ENCODE measurements at places on chromosomes 3 and 15. TPM values are rescaled to one million over a fixed set of nuclear protein-coding genes. Genes with fewer than 3 reads are reported as not detected.

GRCh38 chr15:76837474-76837873, 67.7 kb downstream of the SCAPER start:
- no peak for DNase-seq

DNA sequence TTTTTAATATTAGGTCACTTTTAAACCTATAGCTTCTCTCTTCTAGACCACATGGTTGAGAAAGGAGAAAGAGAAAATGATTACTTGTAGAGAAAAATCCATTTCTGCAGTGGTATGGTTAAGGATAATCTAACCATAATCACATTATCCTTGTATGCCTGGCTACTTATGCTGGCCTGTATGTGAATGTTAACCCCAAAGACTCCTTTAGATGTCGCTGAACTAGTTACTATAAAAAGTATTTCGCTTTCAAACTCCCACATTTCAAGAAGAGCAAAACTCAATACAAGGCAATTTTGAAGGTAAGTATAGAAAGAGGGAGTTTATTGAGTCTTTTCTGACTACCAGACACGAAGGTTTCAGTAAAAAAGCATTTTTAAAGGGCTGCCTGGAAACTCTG, 2.2 kb downstream of the KCTD6 start:
- no peak for DNase-seq

DNA sequence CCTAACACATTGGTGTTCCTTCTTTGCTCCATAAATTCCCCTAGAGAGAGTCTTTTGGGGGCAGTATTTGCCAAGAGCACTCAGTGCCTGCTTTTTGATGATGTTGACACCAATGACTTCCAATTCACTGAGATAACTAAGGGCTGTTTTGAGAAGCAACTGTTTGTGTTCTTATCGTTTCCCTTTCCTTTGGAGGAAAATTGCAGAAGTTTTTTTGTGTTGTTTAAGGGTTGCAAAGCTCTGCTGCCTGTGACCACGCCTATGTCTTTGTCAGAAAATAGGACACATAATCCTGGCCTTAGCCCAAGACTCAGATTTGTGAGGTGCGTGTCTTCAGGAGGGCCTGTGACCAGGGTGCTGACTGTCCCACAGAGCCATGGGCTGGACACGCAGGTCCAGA, 99.6 kb downstream of the FAM43A start:
- no peak for DNase-seq

- DNase-seq: no peak
These were observed 89.0 kb downstream of the NFKBIZ start for GRCh38 chr3:101938262-101938847.

GRCh38 chr15:73872346-73872745, 1.0 kb upstream of the TBC1D21 start:
- DNase-seq: no peak

DNA sequence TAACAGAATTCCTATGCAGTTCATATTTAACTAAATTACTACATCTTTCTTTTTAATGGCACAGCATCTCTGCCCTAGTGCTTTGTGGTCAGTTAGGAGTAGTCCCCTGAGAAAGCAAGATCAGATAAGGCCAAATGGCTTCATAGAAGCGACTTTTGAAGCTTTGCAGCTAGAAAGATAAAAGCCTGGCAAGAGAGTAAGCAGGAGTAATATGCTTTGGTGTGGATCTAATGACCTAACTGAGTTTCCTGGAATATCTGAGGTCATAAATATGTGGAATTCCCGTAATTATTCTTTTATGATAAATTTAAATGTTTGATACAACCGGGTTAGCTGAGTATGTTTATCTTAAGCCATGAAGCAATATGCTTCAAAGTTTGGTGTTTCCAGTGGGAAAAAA, 374.9 kb upstream of the LRRC3B start:
- DNase-seq: no peak

GRCh38 chr3:181487236-181487978, 224.3 kb upstream of the SOX2 start:
- peak; percentile 34 for DNase-seq

GRCh38 chr3:154191520-154191919, 70.3 kb downstream of the ARHGEF26 start:
- DNase-seq: no peak

GRCh38 chr15:95990833-95991232, 339.7 kb upstream of the NR2F2 start:
- no peak for DNase-seq

GRCh38 chr15:34620142-34620541, 36.7 kb upstream of the GOLGA8B start:
- DNase-seq: no peak

- peak; percentile 49 for DNase-seq
These were observed 499 bp downstream of the ALDH1A2 start for GRCh38 chr15:58064980-58065444.

- DNase-seq: no peak
These were observed 3.7 kb downstream of the TGFBR2 start for GRCh38 chr3:30609930-30610701.

DNA sequence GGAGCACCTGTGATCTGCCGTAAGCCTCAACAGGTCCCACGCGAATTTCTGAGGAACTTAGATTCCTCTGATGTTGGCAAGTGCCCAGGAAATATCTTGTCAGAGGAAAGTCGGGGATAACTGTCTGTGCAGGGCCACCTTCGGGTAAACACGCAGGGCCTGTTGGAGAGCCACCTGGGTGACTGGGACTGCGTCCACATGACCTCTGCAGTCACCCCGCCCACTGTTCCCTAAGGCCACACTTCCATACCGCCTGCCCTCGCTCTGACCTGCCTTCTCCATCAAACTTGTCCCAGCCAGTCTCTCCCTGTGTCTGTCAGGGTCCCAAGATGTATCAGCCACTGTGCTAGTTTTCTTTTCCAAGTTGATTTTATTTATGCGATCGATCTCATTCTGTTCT, 28.7 kb downstream of the BFSP2 start:
- DNase-seq: no peak

DNA sequence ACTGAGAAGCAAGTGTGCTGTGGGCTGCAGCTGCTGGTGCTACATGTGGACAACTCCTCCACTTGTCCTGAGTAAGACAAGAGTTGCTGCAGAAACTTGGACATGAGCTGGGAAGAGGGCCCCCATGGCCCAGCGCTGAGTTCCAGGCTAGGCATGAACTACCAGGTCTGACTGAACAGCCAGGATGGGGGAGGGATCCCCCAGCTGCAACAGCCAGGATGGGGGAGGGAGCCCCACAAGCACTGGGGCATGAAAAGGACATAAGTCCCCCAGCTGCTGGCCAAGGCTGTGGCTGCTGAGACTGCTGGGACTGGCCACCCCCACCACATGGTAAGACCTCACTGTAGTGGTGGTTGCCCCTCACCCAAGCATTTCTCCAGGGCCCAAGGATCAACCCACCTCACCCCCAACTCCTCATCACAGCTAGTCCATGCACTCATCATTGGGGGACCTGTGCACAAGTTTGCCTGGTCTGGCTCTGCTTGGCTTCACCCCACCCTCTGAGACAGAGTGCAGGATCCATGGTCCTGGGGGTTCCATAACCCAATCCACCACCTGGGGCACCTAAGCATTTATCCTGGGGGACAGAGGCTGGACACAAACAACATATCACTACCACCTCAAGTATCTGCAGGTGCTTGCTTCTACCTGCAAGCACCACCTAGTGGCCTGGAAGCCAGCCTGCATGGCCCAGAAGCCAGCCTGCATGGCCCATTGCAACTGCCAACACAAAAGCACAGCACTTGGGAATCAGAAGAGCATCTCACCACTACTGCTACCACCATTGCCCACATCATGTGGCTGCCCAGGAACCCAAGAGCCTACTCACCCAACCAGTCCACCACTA, 84.5 kb upstream of the STT3B start:
- no peak for DNase-seq

GRCh38 chr15:65260968-65261367, 25.7 kb downstream of the PARP16 start:
- DNase-seq: no peak

- no peak for DNase-seq
These were observed 44.1 kb upstream of the VILL start for GRCh38 chr3:37946531-37946889.

DNA sequence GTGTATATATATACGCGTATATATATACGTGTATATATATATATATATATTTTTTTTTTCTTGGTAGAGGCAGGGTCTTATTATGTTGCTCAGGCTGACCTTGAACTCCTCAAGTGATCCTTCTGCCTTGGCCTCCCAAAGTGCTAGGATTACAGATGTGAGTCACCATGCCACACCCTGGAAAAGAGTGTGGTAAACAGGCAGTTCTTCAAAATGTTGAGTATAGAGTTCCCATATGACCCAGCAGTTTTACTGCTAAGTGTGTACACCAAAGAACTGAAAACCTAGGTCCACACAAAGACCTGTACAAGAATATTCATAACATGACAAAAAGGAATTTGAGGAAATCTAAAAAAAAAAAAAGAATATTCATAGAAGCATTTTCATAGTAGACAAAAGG, 71.8 kb upstream of the GCNT3 start:
- DNase-seq: no peak

GRCh38 chr15:78085928-78086327, 6.4 kb upstream of the SH2D7 start:
- peak; percentile 85 for DNase-seq

DNA sequence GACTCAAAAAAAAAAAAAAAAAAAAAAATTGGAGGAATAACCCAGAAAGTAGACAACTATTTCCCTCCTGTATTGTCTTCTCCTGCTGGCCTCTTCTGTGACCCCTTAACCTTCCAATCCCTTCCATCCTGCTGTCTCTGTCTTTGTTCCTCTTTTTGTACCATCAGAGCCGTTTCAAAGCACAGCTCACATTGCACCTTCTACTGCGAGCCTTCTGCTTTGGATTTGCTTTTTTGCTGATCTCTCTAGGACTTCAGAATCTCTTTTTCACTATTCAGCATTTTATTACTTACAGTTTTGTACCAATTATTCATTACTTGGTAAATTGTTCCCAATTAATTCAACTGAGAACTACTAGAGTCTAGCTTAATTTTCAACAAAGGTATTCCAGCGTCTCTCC, 284.0 kb upstream of the TBL1XR1 start:
- DNase-seq: no peak

DNA sequence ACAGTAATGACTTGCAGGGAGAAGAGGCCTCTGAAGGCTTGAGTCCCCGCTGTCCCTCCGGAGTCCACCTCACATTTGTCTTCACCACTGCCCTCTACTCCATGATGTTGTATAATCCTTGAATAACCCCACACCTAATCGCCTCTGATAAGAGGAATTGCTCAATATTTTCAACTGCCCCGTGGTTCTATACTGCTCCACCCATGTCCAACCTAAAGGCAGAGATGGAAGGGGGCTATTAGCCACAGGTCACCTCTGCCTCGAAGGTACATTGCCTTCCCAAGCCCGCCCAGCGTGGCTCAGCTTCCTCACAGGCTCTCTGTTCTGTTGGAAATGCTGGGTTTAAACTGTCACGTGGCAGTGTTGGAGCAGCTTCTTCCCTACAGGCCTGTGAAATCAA, 12.4 kb downstream of the TLR9 start:
- DNase-seq: no peak

DNA sequence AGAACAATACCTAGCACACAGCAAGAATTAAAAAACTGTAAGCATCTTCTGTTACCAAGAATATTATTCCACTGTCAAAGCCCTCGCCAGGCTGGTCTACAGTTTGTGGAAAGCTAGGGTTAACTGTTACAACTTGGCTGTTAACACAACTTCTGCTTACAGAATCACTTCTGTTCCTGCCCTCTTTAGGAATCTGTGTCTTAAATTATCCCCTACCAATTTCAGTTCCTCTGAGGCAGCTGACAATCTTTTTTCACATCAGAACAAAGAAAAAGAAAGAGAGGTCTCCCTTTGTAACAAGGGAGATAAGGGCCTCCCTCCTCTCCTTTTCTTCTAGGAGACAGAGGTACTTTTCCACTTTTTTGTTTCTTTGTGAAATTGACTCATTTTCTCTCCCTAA, 188.9 kb downstream of the FMN1 start:
- DNase-seq: no peak

DNA sequence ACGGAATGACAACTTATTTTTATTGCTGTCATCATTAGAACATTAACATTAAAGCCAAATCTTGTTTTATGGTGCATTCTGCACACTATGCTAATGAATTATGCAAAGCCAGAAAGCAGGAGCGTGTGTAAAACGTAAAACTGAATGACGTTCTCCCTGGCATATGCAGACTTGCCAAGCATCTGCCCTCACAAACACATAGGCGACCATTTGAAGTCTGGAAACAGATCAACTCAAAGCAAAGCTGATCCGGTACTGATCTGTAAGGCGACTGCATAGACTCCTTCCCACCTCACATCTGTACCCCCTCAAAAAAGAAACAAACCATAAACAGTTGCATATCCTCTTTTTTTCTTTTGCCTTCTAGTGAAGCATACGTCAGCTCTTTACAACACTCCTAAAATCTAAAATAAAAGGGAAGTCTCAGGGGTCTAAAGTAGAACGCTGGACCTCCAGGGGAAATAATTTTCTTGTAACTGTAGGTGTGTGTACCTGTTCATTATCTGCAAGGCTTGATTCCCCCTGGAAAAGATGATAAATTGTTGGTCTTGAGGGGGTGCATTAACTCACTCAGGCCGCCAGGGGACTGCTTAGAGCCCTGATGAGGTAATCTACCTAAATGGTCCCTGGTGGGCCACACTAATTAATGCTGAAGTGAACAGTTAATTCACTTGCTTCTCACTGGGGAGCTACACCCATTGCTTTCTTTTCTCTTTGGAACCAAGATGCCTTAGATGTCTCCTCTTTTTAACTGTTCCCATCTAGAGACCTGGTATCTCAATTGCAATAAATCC, 231.4 kb downstream of the CDIN1 start:
- DNase-seq: peak; percentile 36

DNA sequence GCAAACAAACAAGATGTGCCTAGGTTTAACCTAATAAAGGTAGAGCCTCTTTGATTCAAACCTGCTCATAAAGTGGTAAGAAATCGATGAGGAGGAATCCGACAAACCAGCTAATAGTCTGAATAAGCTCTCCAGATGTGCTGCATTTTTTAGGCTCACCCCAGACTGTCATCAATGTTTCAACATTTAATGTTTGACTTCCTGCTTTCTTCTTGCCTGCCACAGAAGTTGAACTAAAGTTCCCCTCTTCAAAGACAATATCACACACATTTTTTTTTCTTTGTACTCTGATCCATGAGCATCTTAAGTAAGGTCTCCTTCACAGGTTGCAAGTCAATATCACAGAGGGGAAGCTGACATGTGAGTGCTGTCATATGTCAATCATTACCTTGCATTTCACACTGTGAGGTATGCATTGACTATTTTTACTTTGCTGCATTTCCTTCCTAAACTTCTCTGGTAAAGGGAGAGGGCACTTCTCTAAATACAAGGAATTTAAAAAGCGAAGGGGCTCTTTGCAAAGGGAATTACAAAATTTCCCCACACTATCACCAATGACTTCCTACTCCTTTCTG, 172.3 kb upstream of the MCTP2 start:
- no peak for DNase-seq

Gene ANKRD63
- not detected for polyA plus RNA-seq

Gene NAALADL2
- 0.80 TPM for polyA plus RNA-seq

Gene TXNRD3
- 5.3 TPM for polyA plus RNA-seq

Gene CHRNA5
- polyA plus RNA-seq: 3.9 TPM

Gene PLA2G4E
- not detected for polyA plus RNA-seq

Gene AGTR1
- polyA plus RNA-seq: 0.20 TPM

Gene FEM1B
- polyA plus RNA-seq: 15.5 TPM

Gene TAGLN3
- polyA plus RNA-seq: 1,344 TPM

Gene CLSTN2
- 34.1 TPM for polyA plus RNA-seq

Gene IQCF5
- polyA plus RNA-seq: not detected
